PC-9 (cell line): ENCODE measurements at places on chromosomes 3 and 15. TPM values are rescaled to one million over a fixed set of nuclear protein-coding genes. Genes with fewer than 3 reads are reported as not detected.

SLITRK3 gene
- not detected in 2 replicates for total RNA-seq

GP5 gene
- not detected in 2 replicates for total RNA-seq

ARMC8 gene
- total RNA-seq = 32.2 and 32.4 TPM in 2 replicates

GATA2 gene
- total RNA-seq = 29.0 and 36.9 TPM in 2 replicates

RBP2 gene
- total RNA-seq = not detected in 2 replicates

CALML4 gene
- total RNA-seq = 10.9 and 12.6 TPM in 2 replicates

EIF4E3 gene
- total RNA-seq = not detected in 2 replicates

A4GNT gene
- not detected in 2 replicates for total RNA-seq

DNA sequence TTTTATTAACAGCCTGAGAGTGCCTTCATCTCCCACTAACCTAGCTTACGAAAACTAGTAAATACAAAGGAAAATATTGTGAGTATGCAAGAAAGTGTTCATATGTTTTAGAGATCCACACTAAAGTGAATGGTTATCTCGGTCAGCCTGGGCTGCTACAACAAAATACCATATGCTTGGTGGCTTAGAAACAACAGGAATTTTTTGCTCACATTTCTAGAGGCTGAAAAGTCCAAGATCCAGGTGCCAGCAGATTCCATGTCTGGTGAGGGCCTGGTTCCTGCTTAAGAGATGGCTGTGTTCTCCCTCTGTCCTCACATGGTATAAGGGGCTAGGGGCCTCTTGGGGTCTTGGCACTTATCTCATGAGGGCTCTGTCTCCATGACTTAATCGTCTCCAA lies 20.5 kb upstream of the SLC30A4 start:
- DNase-seq = no peak

GRCh38 chr3:134357261-134357913 lies 16.9 kb downstream of the AMOTL2 start:
- DNase-seq = no peak

DNA sequence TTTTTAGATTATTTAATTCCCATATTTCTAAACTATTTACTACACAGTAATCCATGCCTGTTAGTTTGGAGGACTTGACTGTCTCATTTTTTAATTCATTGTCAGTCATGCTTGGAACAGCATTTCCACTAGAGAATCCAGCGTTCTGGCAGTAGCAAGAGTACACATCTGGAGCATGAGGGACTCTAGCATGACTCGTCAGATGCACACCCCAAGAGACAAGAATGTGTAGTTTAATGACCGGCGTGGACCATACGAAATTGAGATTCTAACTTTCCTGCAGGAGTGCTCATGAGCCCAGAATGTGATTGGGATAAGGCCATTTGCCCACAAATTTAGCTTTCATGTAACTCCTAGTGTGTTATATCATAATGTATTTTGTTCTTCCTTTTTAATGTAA lies 48.9 kb downstream of the ASB7 start:
- no peak for DNase-seq

- DNase-seq = no peak
These were observed 1.5 kb downstream of the NLGN1 start for GRCh38 chr3:173399044-173399443.

- no peak for DNase-seq
These were observed 1077.0 kb downstream of the ROBO2 start for GRCh38 chr3:78116874-78117273.

DNA sequence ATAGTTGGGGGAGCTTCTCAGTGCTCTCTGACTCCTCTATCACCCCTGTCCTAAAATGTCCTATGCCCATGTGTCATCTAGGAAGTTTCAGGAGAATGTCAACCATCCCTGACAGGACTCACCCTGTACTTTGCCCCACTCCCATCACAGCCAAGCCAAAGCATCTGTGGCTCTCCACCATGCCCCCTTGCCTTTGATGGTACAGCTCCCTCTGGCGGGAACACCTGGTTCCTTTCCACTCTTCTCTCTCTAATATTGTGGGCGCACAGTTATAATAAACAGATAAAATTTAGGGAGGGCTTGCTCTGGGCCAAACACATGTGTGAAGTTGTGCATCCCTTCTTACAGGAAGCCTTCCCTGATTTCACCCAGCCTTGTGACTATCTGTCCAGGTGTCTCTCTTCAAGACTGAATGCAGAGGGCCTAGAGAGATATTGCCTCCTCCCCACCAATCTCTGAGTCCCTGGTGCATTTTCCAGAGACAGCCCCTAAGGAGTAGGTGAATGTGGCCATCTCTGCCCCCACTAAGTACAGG lies 62.8 kb downstream of the ISG20 start:
- peak; percentile 14 for DNase-seq

GRCh38 chr3:8470801-8471200 lies 30.8 kb upstream of the LMCD1 start:
- DNase-seq = no peak

DNA sequence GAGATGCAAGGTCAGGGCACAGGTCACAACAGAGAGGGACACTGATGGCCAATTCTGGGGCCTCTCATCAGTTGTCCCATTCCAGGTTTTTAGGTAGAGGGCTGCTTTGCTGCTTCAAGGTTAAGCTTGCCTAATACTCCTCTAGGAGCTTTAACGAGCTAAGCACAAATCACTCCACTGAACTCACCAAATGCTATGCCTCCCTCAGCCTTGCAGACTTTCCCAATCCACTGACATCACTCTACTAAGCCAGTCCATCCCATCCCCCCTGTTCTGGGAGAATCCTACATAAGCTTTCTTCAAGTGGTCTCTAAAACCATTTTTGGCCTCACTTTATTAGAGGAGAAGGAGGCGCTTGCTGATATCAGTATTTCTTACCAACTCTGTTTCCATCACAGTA lies 24.8 kb upstream of the PDCD6IP start:
- no peak for DNase-seq

- DNase-seq = no peak
These were observed 507 bp upstream of the VHL start for GRCh38 chr3:10140996-10141546.

DNA sequence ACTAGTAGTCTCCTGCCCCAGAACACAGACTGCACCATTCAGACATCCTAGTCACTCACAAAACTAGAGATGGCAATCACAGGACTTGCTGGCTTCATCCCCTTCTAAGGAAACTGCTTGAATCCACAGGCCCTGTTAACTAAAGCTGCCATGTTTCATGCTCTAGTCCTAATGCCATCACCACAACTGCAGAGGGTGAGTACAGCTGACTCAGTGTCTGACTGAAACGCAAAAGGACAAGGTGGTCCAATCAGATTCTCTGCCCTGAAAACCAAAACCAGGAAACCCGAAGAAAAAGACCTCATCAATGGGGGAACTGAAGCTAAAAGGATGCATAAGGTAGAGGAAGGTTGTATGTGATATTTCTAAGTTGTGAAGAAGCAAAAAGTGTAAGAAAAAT lies 25.2 kb upstream of the TFDP2 start:
- DNase-seq = no peak

DNA sequence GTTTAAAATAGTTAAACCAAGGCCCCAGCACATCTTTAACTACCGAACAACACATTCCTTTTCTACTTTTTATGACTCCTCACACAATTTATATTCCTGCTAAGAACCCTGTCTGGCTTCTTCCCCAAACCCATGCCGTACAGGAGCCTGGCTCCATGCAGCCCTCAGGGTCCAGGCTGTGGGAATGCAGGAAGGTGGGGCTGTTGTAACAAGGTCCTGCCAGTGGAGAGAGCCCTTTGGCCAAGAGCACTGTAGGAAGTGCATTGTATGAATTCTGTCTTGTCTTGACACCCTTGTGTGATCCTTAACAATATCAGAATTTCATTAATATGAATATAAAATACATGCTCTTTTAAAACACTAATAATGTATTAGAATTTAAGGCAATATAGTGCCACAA lies 563.8 kb downstream of the TBL1XR1 start:
- DNase-seq = no peak
